ENCODE measurements at places on chromosomes 3 and 15.
A peak's percentile ranks its signal among the peaks of the same experiment; 100 is the strongest.

DNA sequence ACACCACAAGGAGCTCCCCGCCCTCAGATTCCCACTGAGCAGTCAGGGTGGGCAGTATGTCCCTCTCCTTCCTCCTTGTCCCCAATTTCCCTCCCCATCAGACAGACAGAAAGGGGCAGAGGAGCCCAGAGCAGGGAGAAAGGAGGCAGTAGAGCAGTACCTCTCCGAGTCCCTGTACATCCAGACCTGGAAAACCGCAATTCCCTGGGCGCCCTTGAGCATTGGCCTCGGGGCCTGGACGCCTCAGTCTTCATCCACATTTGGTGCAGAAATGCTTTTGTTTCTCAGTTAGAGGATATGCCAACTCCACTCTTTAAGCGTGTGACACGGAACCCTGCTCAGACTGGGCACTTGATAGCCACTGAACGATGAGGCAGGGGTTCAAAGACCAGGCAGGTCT lies 5.9 kb downstream of the ISG20 start:
- no peak overlapping the region for H3K4me3 ChIP-seq
- no peaks in the 10 kb centered on the region for H3K4me1 ChIP-seq
- no peaks in the 10 kb centered on the region for H3K27me3 ChIP-seq
- DNase-seq: peak; percentile 27
- H3K36me3 ChIP-seq: no peaks in the 10 kb centered on the region

GRCh38 chr3:58835086-58835485 lies 168.5 kb upstream of the FAM3D start:
- H3K27ac ChIP-seq: no peak overlapping the region
- H3K27me3 ChIP-seq: no peaks in the 10 kb centered on the region

DNA sequence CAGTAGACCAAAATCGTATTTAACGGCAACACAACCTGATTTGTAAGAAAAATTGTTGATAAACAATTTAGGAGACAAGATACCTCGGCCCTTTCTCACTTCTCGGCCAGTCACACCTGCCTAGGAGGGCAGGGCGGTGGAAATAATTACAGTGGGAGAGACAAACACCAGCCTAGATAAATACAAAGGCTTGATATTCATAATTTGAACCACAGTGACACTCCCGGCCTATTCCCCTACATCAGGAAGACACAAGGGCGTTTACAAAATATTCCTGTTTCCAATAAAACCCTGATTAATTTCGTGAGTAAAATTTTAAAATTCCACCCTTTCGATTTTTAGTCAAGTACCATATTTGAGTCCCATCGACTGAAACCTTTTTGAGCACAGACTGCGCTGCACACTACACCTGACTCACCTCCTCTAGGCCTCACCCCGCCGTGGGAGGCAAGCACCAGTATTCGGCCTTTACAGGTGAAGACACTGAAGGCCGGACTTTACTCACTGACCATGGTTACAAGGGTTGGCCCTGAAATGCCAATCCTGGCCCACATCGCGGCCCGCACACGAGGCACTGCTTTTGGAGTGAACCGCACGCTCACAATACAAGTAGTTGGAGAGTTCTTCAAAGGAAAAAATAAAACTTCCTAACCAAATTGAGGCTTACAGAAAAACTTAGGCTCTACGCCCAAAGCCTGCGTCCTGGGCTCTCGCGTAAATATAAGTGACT lies 794 bp downstream of the ARPP19 start:
- DNase-seq: no peak
- H3K36me3 ChIP-seq: no peaks in the 10 kb centered on the region
- peaks cover 17% of the 10 kb centered on the region for H3K4me1 ChIP-seq
- no peaks in the 10 kb centered on the region for H3K27me3 ChIP-seq
- peak overlapping the region; percentile 88 for H3K4me3 ChIP-seq
- peak overlapping the region; percentile 96 for H3K27ac ChIP-seq

GRCh38 chr3:171543759-171544300 lies 83.6 kb upstream of the TNIK start:
- no peak overlapping the region for H3K27ac ChIP-seq
- no peak overlapping the region for H3K4me3 ChIP-seq
- no peak for DNase-seq
- no peaks in the 10 kb centered on the region for H3K36me3 ChIP-seq
- no peaks in the 10 kb centered on the region for H3K27me3 ChIP-seq

- peaks cover 16% of the 10 kb centered on the region for H3K4me1 ChIP-seq
- DNase-seq: no peak
- H3K36me3 ChIP-seq: no peaks in the 10 kb centered on the region
Measured at GRCh38 chr3:123764647-123765046, 119.5 kb downstream of the MYLK start.

DNA sequence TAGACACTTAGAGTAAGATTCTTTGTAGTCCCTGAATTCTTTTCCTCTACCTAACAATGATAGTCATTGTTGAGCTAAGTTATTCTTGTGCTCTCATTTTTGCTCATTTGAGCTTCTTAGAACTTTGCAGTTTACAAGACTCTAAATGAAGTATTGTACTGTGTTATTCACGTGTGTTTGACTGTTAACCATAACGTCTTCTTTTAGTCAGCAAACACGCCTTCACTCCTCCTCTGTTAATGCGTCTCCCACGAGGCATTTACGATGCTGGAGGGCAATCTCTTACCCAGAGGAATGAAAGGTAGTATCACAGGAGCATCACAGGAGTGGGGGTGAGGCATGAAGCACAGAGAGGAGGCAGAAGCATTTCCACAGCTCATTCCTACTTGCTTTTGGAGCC lies 14.8 kb upstream of the P2RY14 start:
- DNase-seq: no peak
- H3K27me3 ChIP-seq: no peaks in the 10 kb centered on the region
- no peak overlapping the region for H3K4me3 ChIP-seq
- H3K36me3 ChIP-seq: no peaks in the 10 kb centered on the region

- H3K27me3 ChIP-seq: no peaks in the 10 kb centered on the region
- DNase-seq: no peak
- H3K36me3 ChIP-seq: no peaks in the 10 kb centered on the region
- no peak overlapping the region for H3K4me3 ChIP-seq
Measured at GRCh38 chr15:100215031-100215842, 126.5 kb downstream of the ADAMTS17 start.

DNA sequence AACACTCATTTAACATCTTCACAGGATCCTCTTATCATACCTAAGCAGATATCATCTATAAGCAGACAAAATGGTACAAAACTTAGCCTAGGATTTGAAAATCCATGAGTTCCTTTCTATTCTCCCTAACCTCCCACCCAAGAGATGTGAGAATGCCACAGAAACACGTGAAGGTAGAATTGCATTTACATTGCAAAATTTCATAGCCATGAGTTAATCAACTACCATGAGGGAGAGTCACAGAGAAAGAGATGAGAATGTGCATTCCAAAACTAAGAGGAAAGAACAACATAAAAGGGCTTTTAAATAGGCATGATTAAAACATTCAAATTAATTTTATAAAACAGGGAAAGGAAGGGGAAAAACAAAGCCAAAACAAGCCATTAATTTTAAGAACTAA lies 806.2 kb downstream of the NTRK3 start:
- H3K4me1 ChIP-seq: no peaks in the 10 kb centered on the region
- no peak overlapping the region for H3K4me3 ChIP-seq
- H3K27me3 ChIP-seq: no peaks in the 10 kb centered on the region
- no peaks in the 10 kb centered on the region for H3K36me3 ChIP-seq

DNA sequence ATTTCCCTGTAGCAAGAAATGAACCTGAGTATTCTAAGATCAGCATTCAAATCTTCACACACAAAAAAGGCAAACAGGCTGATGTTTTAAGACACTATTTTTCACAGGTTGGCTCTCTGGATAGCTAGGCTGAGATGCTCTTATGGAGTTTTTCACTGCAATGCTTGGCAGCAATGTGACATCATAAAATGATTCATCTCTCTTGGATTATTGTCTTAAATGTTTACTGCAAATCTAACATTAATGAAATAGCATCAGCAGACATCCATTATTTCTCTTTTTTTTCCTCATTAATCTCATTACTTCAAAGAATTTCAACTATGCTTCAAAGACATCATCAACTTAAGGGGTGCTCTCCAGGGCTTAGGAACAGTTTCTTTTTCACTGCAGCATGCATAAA lies 23.6 kb upstream of the SSUH2 start:
- H3K4me3 ChIP-seq: no peak overlapping the region
- H3K36me3 ChIP-seq: no peaks in the 10 kb centered on the region
- H3K27ac ChIP-seq: no peak overlapping the region
- no peak for DNase-seq
- no peaks in the 10 kb centered on the region for H3K27me3 ChIP-seq
- H3K4me1 ChIP-seq: no peaks in the 10 kb centered on the region

- H3K36me3 ChIP-seq: no peaks in the 10 kb centered on the region
- DNase-seq: no peak
- no peaks in the 10 kb centered on the region for H3K27me3 ChIP-seq
- no peak overlapping the region for H3K27ac ChIP-seq
- no peaks in the 10 kb centered on the region for H3K4me1 ChIP-seq
Measured at GRCh38 chr3:54176106-54176505, 53.8 kb downstream of the CACNA2D3 start.

DNA sequence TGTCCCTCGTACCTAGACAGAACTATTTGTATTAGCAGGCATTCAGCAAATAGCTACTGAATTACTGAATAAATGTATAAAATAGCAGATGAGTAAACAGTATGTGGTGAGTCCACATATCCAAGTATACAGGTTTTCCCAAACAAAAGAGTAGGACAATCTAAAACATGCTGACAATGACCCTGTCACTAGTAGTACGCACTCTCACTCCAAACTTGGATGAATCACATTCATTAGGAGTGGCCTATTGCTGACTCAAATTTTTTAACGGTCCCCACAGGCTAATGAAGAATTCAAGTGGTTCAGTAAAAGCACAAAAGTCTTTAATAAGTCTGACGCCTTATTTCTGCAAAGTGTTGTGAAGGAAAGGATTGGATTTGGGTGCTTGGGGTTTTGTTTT lies 449.3 kb upstream of the THBS1 start:
- no peaks in the 10 kb centered on the region for H3K27me3 ChIP-seq
- peaks cover 3% of the 10 kb centered on the region for H3K4me1 ChIP-seq
- no peak overlapping the region for H3K4me3 ChIP-seq
- H3K27ac ChIP-seq: no peak overlapping the region

GRCh38 chr3:52895418-52895817 lies 1.9 kb downstream of the STIMATE start:
- H3K4me3 ChIP-seq: no peak overlapping the region
- no peaks in the 10 kb centered on the region for H3K36me3 ChIP-seq
- H3K4me1 ChIP-seq: peaks cover 20% of the 10 kb centered on the region
- no peaks in the 10 kb centered on the region for H3K27me3 ChIP-seq
- H3K27ac ChIP-seq: peak overlapping the region; percentile 80
- no peak for DNase-seq

DNA sequence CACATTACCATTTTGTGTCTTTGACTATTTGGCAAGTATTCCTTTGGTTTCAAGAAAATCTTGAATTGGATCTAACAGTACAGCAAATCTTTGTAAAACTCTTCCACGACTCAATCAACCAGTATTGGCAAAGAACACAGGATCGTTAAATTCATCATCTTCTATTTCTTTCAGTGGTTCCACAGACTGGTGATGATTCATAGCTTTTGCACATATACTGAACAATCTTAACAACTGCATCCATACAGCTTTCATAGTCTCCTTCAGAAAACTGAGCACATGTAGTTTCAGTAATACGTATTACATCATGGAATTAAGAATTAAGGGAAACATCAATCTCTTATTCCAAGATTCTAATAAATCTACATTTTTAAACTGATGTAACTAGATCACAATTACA lies 91.6 kb upstream of the LIPC start:
- H3K4me3 ChIP-seq: no peak overlapping the region
- H3K27ac ChIP-seq: no peak overlapping the region
- no peaks in the 10 kb centered on the region for H3K27me3 ChIP-seq

DNA sequence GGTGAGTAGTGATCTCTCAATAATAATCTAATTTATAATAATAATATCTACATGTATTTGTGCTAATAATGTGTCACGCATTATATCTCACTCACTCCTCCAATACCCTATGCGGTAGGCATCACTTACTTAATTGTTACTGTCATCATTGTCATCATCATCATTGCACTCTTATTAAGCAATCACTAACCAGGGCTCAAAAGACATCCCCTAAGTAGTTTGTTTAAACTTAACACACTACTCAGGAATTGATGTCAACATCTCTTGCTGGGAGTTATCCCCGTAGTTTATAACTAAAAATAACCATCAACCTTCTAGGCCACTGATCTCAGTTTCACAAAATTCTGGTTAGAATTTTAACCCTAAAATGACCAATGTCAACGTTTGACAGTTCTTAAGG lies 56.8 kb upstream of the ICE2 start:
- H3K27me3 ChIP-seq: no peaks in the 10 kb centered on the region
- H3K36me3 ChIP-seq: no peaks in the 10 kb centered on the region
- no peak for DNase-seq
- no peak overlapping the region for H3K4me3 ChIP-seq
- no peaks in the 10 kb centered on the region for H3K4me1 ChIP-seq

DNA sequence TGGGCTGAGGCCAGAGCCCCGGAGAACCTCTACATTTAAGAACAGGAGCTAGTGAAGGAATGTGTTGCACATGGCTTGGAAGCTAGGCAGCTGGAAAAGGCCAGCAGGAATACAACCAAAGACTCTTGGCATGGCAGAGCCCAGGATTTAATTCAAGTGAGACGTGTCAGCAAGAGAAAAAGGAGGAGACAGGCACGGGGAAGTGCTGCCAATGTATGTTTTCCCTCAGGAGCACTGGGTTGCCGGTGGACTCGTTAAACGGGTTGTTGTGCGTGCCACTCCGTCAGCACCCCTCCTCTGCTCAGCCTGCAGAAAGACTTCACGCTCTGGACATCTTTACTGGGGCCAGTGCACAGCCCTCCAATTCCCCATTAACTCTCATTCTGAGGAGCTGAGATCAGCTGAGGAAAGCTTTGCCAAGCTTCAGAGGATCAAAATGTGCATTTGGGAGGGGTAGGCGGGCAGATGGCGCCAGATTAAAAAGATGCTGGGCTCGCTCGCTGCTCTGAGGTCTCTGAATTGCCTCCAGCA lies 103.7 kb downstream of the PDZRN3 start:
- DNase-seq: no peak
- no peaks in the 10 kb centered on the region for H3K36me3 ChIP-seq
- H3K27ac ChIP-seq: peak overlapping the region; percentile 84

DNA sequence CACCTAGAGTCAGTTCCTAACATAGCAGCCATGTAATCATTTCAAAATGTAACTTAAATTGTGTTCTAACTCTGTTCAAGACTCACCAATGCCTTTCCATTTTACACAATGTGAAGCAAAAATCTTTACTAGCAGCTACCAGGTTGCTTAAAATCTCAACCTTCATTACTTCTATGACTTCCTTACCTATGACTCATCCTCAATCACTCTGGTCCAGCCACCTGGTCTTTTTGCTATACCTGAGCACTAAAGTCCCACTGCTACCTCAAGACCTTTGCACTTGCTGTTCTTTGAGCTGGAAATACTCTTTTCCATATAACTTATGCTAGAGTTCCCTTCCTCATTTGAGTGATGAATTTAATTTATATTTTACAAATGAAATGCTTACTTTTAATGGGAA lies 993.2 kb downstream of the NTRK3 start:
- H3K4me1 ChIP-seq: no peaks in the 10 kb centered on the region
- no peaks in the 10 kb centered on the region for H3K36me3 ChIP-seq
- H3K27ac ChIP-seq: no peak overlapping the region
- H3K27me3 ChIP-seq: no peaks in the 10 kb centered on the region
- no peak overlapping the region for H3K4me3 ChIP-seq
- DNase-seq: no peak

- H3K4me1 ChIP-seq: no peaks in the 10 kb centered on the region
- H3K27ac ChIP-seq: no peak overlapping the region
- DNase-seq: no peak
- H3K36me3 ChIP-seq: peaks cover 21% of the 10 kb centered on the region
- H3K27me3 ChIP-seq: no peaks in the 10 kb centered on the region
Measured at GRCh38 chr3:105533960-105534359, 167.3 kb downstream of the ALCAM start.

Data from ascending aorta (tissue), 2 donors.